ENCODE measurements at places on chromosomes 3 and 15.

- peak; percentile 39 for DNase-seq
Measured at GRCh38 chr15:74725845-74726773, 781 bp upstream of the CYP1A1 start.

DNA sequence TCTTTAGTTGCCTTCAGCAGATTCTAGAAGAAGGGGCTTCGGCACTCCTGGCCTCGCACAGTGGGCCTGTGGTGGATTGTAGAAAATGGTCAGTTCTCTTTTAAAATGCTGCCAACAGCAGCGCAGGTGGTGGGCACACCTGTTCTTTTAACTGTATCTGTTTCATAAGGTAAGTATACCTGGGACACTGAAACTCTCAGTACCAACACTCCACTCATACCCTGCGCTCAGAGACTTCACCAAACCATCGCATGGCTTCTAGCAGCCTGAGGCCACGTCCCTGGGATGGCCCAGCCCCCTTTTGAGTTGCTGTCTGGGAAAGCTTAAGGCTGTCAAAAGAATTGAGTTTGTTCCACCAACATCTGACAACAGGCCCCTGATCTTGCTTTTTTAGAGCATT is 56.7 kb upstream of the MCF2L2 start:
- no peak for DNase-seq

GRCh38 chr15:78033864-78034263 is 43.6 kb downstream of the TBC1D2B start:
- DNase-seq, result no peak

GRCh38 chr3:146889626-146890025 is 284.5 kb upstream of the PLSCR5 start:
- no peak for DNase-seq

- peak; percentile 41 for DNase-seq
Measured at GRCh38 chr3:114299421-114299820, 5.6 kb downstream of the TIGIT start.

DNA sequence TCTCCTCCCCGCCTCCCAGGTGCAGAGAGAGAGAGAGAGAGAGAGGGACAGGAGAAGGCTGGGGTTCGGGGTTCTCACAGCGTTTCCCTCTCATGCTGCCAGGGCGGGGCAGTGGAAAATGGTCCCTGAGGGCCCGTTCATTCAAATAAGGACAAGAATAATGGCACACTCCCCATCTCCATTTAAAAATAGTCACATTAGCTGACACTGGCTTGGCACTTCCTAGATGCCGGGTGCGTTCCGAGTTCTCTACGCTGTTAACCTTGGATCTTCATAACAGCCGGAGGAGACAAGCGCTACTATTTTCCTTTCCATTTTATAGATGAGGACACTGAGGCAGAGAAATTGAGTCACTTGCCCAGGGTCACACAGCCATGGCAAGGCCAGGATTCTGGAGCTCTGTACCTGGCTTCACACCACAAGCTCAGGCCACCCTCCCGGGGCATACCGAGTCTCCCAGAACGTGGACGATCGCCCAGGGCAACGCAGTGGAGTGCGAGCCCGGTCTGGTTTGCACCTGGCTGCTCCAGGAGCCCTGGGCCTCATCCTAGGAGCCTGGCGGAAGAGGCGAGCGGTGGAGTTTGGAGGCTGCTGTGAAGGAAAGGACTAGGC is 608 bp upstream of the SLC6A6 start:
- no peak for DNase-seq

DNA sequence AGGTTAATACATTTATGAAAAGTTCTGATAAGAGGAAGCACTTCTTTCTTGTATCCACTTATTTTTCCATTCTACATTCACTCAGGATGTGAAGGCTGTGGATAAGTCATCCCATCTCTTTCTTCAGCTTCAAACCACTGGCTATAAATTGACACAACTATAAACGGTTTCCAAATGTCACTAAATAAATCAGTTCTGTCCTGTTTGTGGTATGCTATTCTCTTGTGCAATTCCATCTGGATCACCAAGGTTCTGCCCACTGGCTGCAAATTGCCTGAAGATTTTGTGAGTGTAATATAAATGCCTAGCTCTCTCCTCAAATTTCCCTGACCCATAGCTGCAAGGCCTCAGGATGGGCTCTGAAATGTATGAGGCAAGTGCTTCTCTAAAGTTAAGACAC is 7.1 kb upstream of the LMOD3 start:
- no peak for DNase-seq

Measured in SW480 (cell line).